ENCODE measurements at places on chromosomes 5 and 9. TPM values are rescaled to one million over a fixed set of nuclear protein-coding genes. Genes with fewer than 3 reads are reported as not detected.

GRCh38 chr9:135136481-135136880 is 49.0 kb downstream of the OLFM1 start:
- no peak for DNase-seq

GRCh38 chr9:130731355-130731754 is 37.8 kb downstream of the EXOSC2 start:
- no peak for DNase-seq

- no peak for DNase-seq
These were observed 27.0 kb upstream of the COL15A1 start for GRCh38 chr9:98916660-98917059.

GRCh38 chr9:126166866-126167265 is 159.8 kb upstream of the MVB12B start:
- no peak for DNase-seq

DNA sequence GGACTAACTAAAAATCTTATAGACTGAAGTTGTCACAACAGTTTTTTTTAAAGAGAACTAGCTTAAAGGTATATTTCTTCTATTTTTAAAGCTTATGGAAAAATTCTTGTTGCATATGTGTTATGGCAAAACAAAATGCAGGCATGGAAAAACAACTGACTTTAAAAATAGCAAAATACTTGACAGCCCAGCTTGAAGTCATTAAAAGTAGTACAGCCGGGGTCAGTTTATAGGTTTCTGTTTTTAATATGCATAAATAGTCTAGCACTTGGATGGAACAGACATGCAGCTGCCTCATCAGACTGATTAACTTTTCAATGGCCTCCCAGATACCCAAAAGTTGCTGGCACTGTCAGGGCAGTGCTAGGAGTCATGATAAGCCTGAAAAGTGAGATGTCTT is 22.3 kb upstream of the ARL15 start:
- no peak for DNase-seq

GRCh38 chr5:19044931-19045695 is 942.9 kb downstream of the CDH18 start:
- no peak for DNase-seq

DNA sequence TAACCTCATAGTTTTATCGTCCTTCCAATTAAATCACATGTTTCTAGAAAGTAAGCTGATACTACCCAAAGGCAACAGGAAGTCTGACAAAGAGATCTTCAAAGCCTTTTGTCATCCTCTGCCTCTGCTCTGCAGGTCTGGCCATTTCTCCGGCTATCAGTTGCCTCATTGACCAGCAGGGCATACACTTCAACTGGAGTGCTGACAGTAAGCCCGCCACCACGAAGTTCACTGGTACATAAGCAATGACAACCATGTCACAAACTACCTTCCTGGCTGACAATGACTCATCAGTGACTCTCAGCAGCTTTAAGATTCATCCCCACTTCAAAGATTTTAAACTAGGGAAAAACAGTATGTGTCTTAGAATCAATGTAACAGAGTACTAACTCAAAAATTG is 20.6 kb downstream of the SPTLC1 start:
- DNase-seq = no peak

DNA sequence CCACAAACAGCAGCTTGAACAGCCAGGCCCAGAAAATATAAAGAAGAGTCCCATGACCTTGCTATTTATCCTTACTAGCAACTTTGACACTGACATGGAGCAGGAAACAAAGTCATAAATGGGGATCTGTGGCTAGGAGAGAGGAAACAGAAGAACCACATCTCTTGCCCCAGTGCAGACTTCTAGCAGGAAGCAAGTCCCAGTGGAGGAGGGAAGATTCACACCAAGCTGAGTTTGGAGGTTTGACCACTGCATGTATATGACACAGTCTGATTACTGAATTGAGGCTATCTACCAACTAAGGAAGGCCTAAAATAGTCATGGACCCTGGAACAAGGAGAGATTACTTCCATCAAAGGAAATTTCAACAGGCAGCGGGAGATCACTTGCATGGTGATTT is 51.4 kb downstream of the CDH6 start:
- no peak for DNase-seq

GRCh38 chr9:134957945-134958227 is 40.2 kb upstream of the FCN1 start:
- no peak for DNase-seq

DNA sequence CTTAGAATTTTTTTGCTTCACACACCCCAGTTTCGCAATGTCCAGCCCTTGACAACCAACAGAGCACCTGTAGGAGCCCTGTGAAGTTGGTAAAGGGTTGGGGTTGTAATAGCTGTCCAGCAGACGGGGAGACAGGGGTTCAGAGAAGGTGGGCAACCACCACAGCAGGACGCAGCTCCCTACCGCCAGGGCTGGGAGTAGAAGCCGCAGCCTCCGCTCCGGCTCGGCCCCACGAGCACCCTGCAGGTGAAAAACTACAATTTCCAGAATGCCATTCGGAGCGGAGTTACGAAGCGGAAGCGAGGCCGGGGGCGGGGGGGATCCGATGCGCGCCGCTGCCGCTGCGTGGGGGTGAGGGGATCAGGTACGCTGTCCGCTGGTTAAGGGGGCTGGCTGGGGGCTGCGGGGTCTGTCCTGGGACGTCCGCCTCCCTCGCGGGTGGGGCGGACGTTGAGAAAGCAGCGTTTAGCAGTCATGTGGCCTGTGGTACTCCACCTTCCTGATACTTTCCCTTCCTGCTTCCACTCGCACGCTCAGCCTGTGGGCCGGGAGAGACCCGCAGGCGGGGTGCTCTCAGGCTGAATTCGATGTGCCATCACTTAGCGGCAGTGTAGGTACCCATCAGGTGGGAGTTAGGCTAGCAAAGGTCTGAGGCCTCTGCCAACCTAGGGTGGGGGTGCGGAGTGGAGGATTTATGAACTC is at the start of gene TRMT10B:
TSS of gene TRMT10B (plus strand) at position 317 of the 702 bp plus-strand sequence. CDS start 8,127 bp downstream, outside the sequence.
- peak; percentile 80 for DNase-seq

GRCh38 chr5:135051399-135051798 is 17.4 kb upstream of the PITX1 start:
- DNase-seq = no peak

GRCh38 chr9:21286659-21287058 is 18.5 kb downstream of the IFNA5 start:
- no peak for DNase-seq

DNA sequence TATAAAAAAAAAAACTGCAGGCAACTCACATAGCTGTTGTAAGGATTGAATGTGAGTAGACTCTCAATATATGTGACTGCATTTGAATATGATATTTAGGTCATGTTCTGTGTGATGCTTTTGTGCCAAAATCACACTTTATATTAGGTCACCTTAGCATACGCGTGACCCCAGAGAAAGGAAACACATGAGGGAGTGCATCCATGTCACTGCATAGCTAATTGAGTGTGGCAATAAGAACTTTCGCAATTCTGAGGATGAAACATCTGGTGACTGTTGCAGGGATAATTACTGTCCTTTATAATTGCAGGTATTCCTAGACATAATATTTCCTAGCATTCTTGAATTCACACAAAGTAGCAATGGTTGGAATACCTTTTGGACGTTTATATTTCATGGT is 459.5 kb upstream of the KLF4 start:
- DNase-seq = no peak

DNA sequence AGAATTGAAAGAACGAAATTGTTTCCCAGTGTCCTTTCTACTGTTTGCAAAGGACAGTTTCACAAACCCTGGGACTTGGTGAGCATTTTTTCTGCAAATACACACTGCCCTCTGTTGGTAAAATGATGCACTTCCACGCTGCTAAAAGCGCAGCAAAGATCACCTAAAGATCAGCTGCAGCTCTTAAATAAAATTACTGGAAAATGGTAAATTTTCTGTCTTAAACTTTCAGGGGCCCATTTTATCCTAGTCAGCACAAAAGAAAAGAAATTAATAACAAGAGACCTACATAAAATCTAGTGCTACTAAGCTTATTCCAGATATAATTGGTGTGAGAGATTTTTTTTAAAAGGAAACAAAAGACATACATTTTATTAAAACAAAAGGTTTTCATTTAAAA is 566.0 kb downstream of the CAAP1 start:
- peak; percentile 6 for DNase-seq

DNA sequence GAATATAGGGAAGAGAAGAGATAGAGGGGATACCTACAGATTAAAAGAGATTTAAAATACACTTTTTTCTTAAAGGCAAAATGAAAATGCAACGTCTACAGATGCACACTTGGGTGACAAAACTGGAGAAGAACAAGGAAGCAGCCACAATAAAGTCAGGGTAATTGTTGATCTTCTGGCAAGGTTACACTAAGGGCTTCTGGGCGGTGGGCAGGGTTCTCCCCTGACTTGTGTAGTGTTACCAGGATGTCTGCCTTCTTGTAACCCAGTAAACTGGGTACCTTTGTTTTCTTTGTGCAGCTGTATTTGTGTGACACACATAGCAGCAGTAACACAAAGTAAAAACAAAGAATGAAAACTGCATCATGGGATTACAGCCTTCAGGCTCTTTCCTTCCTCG is 37.8 kb downstream of the EPB41L4B start:
- no peak for DNase-seq

IFNA2 gene
- total RNA-seq = not detected

PAEP gene
- total RNA-seq = not detected

ARHGEF28 gene
- 6.1 TPM for total RNA-seq

MYOZ3 gene
- 3.7 TPM for total RNA-seq
